ENCODE measurements at places on chromosomes 16 and 17. TPM values are rescaled to one million over a fixed set of nuclear protein-coding genes. Genes with fewer than 3 reads are reported as not detected.

E2F4 gene
- 66.5 TPM for total RNA-seq

CHST5 gene
- total RNA-seq: 0.62 TPM

CCL3 gene
- 8.5 TPM for total RNA-seq

TBC1D3E gene
- not detected for total RNA-seq

DNASE1L2 gene
- total RNA-seq: 2.0 TPM

KRT9 gene
- total RNA-seq: not detected

ITGAL gene
- 127 TPM for total RNA-seq

GRCh38 chr17:77834170-77835115 is 124.1 kb upstream of the TNRC6C start:
- no peak overlapping the region for H3K4me3 ChIP-seq
- H3K27ac ChIP-seq: no peak overlapping the region
- peaks cover 7% of the 10 kb centered on the region for H3K27me3 ChIP-seq

- H3K27ac ChIP-seq: no peak overlapping the region
- no peak overlapping the region for H3K4me3 ChIP-seq
- H3K27me3 ChIP-seq: no peaks in the 10 kb centered on the region
Observed at GRCh38 chr16:88585269-88585668, 15.1 kb downstream of the ZC3H18 start.

- H3K27me3 ChIP-seq: no peaks in the 10 kb centered on the region
- no peaks in the 10 kb centered on the region for H3K36me3 ChIP-seq
- peaks cover 13% of the 10 kb centered on the region for H3K4me1 ChIP-seq
- no peak overlapping the region for H3K27ac ChIP-seq
- no peak overlapping the region for H3K4me3 ChIP-seq
Observed at GRCh38 chr17:48483004-48483403, 47.8 kb downstream of the HOXB1 start.

- H3K4me1 ChIP-seq: no peaks in the 10 kb centered on the region
- H3K27ac ChIP-seq: peak overlapping the region; percentile 58
- peak overlapping the region; percentile 17 for H3K4me3 ChIP-seq
- no peaks in the 10 kb centered on the region for H3K27me3 ChIP-seq
- no peaks in the 10 kb centered on the region for H3K36me3 ChIP-seq
- no peak for DNase-seq
Observed at GRCh38 chr17:73011016-73011486, 81.4 kb downstream of the SLC39A11 start.

DNA sequence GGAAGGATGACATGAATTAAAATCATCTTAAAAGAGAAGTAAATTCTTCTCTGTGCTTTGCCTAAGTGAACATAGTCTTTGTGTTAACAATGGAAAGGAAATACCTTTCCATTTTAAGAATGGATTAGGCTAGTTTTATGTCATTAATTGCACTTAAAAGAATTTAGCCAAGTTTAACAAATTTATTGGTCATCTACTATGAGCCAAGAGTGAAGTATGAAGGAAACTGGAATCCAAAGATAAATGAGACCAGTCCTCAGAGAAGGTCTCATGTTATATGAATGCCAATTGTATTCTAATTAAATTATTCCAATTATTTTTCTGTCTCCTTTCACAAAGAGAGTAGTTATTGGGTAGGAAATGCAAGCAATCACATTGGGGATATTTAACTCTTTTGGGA is 741.3 kb upstream of the SOX9 start:
- no peak for DNase-seq
- H3K27me3 ChIP-seq: no peaks in the 10 kb centered on the region
- no peak overlapping the region for H3K4me3 ChIP-seq
- no peaks in the 10 kb centered on the region for H3K36me3 ChIP-seq
- no peaks in the 10 kb centered on the region for H3K4me1 ChIP-seq

- H3K27me3 ChIP-seq: no peaks in the 10 kb centered on the region
- DNase-seq: peak; percentile 92
- peaks cover 28% of the 10 kb centered on the region for H3K4me1 ChIP-seq
- H3K4me3 ChIP-seq: peak within 1 kb of the TSS; percentile 94
- no peaks in the 10 kb centered on the region for H3K36me3 ChIP-seq
- H3K27ac ChIP-seq: peak within 1 kb of the TSS; percentile 93
Observed at GRCh38 chr16:81444448-81445121, at the start of gene CMIP. CMIP (plus strand) TSS chr16:81444808.

GRCh38 chr16:71923941-71924690 is 28.8 kb downstream of the IST1 start:
- no peak for DNase-seq
- H3K4me1 ChIP-seq: peaks cover 36% of the 10 kb centered on the region
- no peak overlapping the region for H3K4me3 ChIP-seq
- H3K27ac ChIP-seq: peak overlapping the region; percentile 27

DNA sequence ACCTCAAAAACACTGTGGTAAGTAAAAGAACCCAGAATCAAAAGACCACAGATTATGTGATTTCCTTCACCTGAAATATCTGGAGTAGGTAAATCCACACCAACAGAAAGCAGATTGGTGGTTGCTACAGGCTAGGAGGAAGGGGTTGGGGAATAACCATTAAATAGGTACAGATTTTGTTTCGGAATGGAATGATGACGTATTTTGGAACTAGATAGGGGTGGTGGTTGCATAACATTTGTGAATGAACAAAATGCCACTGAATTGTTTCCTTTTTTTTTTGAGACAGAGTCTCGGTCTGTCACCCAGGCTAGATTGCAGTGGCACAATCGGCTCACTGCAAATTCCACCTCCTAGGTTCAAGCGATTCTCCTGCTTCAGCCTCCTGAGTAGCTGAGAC is 100.9 kb upstream of the RBFOX1 start:
- no peak overlapping the region for H3K27ac ChIP-seq
- no peak overlapping the region for H3K4me3 ChIP-seq
- DNase-seq: no peak
- H3K4me1 ChIP-seq: no peaks in the 10 kb centered on the region
- no peaks in the 10 kb centered on the region for H3K27me3 ChIP-seq

GRCh38 chr16:2516391-2517240 is 2.9 kb downstream of the ATP6V0C start:
- peak overlapping the region; percentile 98 for H3K27ac ChIP-seq
- H3K36me3 ChIP-seq: peaks cover 16% of the 10 kb centered on the region
- H3K4me1 ChIP-seq: peaks cover 75% of the 10 kb centered on the region

GRCh38 chr17:2867441-2868424 is 71.5 kb downstream of the RAP1GAP2 start:
- H3K36me3 ChIP-seq: no peaks in the 10 kb centered on the region
- peaks cover 8% of the 10 kb centered on the region for H3K27me3 ChIP-seq
- no peak for DNase-seq

DNA sequence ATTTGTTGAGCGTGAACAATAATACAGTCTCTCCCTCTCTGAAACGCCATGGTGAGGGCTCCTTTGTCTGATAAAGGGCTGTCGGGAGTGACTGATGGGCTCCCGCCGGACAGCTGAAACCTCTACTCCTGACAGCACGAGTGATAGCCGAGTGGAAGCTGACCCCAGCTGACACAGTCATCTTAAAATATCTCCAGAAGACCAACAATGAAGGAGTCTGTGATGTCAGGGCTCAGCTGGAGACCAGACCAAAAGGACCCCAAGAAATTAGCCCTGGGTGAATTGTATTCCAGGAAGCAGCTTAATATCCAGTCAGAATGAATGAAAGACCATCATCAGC is 22.4 kb downstream of the CCDC182 start:
- DNase-seq: no peak
- H3K4me3 ChIP-seq: no peak overlapping the region
- H3K27ac ChIP-seq: no peak overlapping the region
- no peaks in the 10 kb centered on the region for H3K36me3 ChIP-seq
- H3K4me1 ChIP-seq: no peaks in the 10 kb centered on the region
